GM23338 (cell line): ENCODE measurements at places on chromosomes 12 and 14. TPM values are rescaled to one million over a fixed set of nuclear protein-coding genes. Genes with fewer than 3 reads are reported as not detected.

GUCY2C gene
- 1.9 and 3.1 TPM in 2 replicates for total RNA-seq

SLC15A5 gene
- not detected in 2 replicates for total RNA-seq

KRT79 gene
- total RNA-seq: 0.21 TPM in 1 of 2 replicates, not detected in the other

CLEC1B gene
- total RNA-seq: not detected in 2 replicates

OR4N2 gene
- total RNA-seq: not detected in 2 replicates

FAM181A gene
- total RNA-seq: not detected in 2 replicates

SRGAP1 gene
- total RNA-seq: 5.6 and 6.1 TPM in 2 replicates

IKZF4 gene
- total RNA-seq: 9.0 and 12.2 TPM in 2 replicates

FAM186B gene
- 0.08 and 0.38 TPM in 2 replicates for total RNA-seq

KRT5 gene
- not detected in 2 replicates for total RNA-seq

NRL gene
- total RNA-seq: 2.2 and 5.2 TPM in 2 replicates

LRFN5 gene
- 6.3 and 6.8 TPM in 2 replicates for total RNA-seq

KRT2 gene
- total RNA-seq: not detected in 2 replicates

TTC6 gene
- total RNA-seq: not detected in 2 replicates

VAMP1 gene
- 13.9 and 18.3 TPM in 2 replicates for total RNA-seq

DUSP6 gene
- total RNA-seq: 153 and 191 TPM in 2 replicates

PTPRB gene
- 1.3 and 1.7 TPM in 2 replicates for total RNA-seq

RFC5 gene
- total RNA-seq: 53.2 and 56.4 TPM in 2 replicates

MYH6 gene
- total RNA-seq: 0.03 and 0.23 TPM in 2 replicates

EEA1 gene
- total RNA-seq: 10.0 and 12.5 TPM in 2 replicates

TSPAN9 gene
- 17.2 and 31.5 TPM in 2 replicates for total RNA-seq

KRT80 gene
- not detected in 2 replicates for total RNA-seq

MMP14 gene
- 48.9 and 56.4 TPM in 2 replicates for total RNA-seq

ADAM21 gene
- total RNA-seq: not detected in 2 replicates

E2F7 gene
- total RNA-seq: 22.3 and 31.8 TPM in 2 replicates

DEPDC4 gene
- 2.2 and 2.5 TPM in 2 replicates for total RNA-seq

DAO gene
- not detected in 2 replicates for total RNA-seq

GPD1 gene
- total RNA-seq: 0.23 and 0.45 TPM in 2 replicates

GDF3 gene
- total RNA-seq: 15.3 and 19.3 TPM in 2 replicates

IGFBP6 gene
- 14.1 and 16.6 TPM in 2 replicates for total RNA-seq

CGRRF1 gene
- 18.8 and 20.7 TPM in 2 replicates for total RNA-seq

SYNJ2BP gene
- 22.3 and 24.2 TPM in 2 replicates for total RNA-seq

RNASE2 gene
- total RNA-seq: not detected in 2 replicates

CDH24 gene
- 16.9 and 17.8 TPM in 2 replicates for total RNA-seq

KRT3 gene
- not detected in 2 replicates for total RNA-seq

ZNF891 gene
- total RNA-seq: 5.4 and 5.5 TPM in 2 replicates

PSMD9 gene
- 36.3 and 48.2 TPM in 2 replicates for total RNA-seq

SPRING1 gene
- 51.3 and 57.1 TPM in 2 replicates for total RNA-seq
